ENCODE measurements at places on chromosomes 13 and 19.

GRCh38 chr19:4516199-4516938 is 1.9 kb downstream of the PLIN4 start:
- no peak for DNase-seq

DNA sequence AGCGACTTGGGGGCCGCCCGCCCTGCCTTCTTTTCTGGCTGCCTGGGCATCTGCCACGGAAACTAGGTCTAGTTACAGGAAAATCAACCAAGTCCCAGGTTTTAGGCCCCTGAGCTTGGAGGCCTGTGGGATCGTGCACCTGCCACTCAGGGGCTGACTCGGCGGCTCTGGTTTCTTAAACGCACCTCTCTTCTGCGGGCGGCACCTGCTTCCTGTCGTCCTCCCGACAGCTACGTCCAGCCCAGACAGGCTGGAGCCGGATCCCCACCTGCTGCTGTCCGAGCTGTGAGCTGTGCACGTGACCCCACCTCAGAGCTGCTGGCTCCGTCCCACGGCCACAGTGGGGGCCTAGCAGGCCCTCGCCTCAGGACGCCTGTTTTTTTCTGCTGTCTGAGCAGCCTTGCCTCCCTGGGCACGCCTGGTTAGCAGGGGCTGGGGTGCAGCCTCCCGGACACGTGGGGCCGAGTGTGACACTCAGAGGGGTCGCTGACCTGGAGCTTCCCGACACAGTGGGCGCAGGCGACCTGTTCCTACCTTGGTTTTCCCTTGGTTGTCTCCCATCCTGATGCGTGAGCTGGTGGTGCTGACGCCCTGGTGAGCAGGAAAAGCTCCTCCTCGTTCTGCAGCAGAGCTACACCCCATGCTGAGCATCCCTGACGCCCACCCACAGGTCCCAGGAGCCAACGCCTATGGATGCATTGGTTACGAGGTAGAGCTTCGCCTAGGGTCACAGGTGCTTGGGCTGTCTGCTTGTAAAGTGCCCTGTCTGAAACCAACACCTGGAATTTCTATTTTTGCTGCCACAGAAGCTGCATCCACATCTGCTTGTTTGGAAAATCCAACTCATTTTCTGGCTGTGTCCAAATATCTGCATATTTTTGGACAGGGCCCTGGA is 17.5 kb downstream of the TMEM255B start:
- DNase-seq = no peak

GRCh38 chr13:94303644-94304174 is 175.8 kb downstream of the DCT start:
- no peak for DNase-seq

GRCh38 chr19:55419103-55419502 is 11.5 kb upstream of the UBE2S start:
- DNase-seq = no peak

DNA sequence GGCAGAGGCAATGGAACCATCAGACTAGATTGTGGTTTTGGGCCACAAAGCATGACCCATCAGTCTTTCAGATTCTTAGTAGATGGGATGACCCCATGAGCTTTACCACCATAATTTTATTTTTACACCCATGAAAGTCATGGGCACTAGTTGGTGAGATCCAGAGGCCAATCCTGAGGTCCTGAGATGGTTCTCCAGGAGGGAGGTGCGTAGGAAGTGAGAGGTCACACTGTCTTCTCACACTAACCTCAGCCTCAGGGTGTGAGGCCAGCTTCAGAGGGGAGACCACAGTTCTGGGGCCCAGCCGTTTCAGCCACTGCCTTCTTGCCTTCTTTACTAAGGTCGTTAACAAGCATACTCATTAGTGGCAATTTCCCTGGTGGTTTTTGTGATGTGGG is 106.4 kb downstream of the AKAP11 start:
- DNase-seq = no peak

DNA sequence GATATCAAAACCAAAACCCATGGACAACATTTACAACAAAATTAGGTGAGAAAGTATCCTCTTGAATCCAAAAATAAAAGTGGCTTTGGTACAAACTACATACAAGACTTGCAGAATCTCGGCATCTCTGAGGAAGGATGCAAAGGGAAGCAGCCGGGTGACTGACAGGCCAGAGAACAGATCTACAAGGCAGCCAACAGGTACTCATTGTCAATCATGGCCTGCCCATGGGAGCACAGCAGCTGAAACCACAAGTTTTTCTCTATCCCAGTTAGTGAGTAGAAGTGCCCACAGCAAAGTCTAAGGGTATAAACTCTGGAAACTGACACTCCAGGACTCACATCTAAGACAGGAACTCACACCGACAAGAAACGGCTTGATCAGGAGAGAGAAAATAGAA is 74.5 kb downstream of the TBC1D4 start:
- DNase-seq = no peak

- DNase-seq = no peak
Observed at GRCh38 chr13:110448677-110449076, 112.8 kb downstream of the RAB20 start.

GRCh38 chr19:46428239-46429135 is at the start of gene PNMA8C:
Gene PNMA8C (minus strand): TSS chr19:46428936. CDS start chr19:46428359, 577 bp downstream.
- DNase-seq = peak; percentile 63

DNA sequence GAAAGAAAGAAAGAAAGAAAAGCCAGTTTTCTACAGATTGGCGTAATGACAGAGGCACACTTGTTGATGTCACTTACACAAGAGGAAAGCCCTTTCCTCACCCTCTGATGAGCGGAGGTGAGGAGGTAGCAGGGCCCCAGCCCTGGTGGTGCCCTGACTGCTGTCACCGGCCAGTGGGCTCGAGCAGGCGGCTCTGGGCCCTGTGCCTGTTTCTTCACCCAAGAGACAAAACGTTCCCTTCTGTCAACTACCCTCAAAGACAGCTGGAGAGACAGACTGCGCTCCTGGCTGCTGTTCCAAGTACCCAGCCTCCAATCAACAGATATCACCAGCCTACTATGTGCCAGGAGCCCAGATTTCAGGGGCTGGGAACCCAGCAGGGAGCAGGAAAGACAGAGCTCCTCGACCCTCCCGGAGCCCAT is 10.1 kb downstream of the EPS15L1 start:
- no peak for DNase-seq

- no peak for DNase-seq
Observed at GRCh38 chr19:31759359-31759758, 410.1 kb upstream of the TSHZ3 start.

DNA sequence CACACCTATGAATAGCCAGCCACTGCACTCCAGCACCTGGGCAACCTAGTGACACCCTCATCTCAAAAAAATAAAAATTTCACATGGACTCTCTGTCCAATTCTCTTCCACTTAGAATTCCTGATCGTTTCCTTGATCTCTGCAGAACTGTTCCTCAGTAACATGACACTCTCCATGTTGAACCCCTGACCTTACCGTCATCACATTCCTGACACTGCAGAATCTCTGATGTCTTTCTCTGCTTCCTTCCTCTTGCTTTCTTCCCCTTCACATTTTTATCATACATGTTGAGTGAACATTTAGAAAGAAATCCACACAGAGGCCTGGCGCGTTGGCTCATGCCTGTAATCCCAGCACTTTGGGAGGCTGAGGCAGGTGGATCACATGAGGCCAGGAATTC is 15.0 kb downstream of the ZNF114 start:
- DNase-seq = no peak

DNA sequence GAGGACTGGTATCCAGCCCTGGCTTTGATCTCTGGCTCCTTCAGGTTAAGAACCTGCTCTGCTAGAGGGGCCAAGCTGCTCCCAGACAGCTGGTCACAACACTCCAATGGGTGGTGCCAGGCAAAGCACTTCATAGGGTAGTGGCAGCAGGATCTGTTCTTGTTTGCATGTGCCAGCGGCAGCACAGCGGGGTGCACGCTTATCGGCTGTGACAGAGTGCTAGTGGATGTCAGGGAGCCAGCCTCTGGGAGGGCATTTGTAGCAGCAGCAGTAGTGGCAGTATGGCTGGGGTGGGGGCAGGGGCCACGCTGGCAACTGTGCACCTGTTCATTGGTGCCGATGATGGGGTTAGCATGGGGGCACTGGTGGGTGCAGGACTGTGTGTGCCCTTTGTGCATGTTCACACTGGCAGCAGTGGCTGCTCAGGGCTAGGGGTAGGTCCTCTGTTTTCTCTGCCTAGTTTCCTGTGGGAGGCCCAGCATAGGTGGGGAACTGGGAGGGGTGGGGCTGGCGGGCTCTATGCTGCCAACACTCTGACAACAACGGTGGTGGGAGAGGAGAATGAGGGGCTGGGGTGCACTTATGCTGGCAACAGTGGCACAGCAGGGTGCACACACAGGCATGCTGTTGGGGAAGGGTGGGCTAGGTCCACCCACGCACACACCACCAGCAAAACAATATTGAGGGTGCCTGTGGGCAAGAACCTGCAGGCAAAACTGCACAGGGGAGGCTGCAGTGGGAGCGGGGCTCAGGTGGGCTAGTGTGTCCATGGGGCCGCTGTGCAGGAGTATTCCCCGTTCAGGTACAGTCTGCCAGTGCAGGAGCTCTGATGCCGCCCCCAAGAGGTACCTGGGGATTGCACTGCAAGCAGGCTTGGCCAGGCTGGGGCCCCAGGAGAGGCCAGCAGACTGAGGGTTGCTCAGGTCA is 19.3 kb downstream of the AP1M1 start:
- DNase-seq = peak; percentile 27

DNA sequence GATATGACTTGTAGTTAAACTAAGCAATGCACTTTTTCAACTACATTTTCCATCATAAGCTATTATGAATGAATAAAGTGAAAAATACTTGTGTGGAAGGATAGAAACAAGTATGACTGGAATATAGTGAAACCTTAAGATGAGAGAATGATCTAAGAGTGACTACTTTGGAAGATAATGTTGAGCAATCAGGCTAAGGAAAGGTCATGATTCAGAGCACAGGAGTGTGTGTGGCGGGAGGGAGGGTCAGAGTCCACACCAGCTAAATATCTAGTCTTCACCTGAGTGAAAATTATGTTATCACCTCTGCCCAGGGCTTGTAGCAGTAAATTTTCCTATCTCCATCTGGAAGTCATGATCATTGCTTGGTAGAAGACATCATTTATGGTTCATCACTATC is 833.4 kb upstream of the ATXN8OS start:
- no peak for DNase-seq

DNA sequence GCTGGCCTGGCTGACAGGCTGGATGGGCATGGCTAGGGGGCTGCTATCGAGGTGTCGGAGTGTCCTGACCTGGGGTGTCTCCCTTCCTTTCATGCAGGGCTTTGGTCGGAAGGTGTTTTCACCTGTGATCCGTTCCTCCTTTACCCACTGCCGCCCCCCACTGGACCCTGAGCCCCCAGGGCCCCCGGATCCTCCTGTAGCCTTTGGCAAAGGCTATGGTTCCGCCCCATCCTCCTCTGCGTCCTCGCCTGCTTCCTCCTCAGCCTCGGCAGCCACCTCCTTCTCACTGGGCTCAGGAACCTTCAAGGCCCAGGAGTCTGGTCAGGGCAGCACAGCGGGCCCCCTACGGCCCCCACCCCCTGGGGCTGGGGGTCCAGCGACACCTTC is 11.8 kb upstream of the PRR19 start:
- DNase-seq = no peak

GRCh38 chr19:13020002-13020414 is 24.7 kb downstream of the NFIX start:
- no peak for DNase-seq

- no peak for DNase-seq
Observed at GRCh38 chr13:103815619-103816018, 749.4 kb upstream of the SLC10A2 start.

DNA sequence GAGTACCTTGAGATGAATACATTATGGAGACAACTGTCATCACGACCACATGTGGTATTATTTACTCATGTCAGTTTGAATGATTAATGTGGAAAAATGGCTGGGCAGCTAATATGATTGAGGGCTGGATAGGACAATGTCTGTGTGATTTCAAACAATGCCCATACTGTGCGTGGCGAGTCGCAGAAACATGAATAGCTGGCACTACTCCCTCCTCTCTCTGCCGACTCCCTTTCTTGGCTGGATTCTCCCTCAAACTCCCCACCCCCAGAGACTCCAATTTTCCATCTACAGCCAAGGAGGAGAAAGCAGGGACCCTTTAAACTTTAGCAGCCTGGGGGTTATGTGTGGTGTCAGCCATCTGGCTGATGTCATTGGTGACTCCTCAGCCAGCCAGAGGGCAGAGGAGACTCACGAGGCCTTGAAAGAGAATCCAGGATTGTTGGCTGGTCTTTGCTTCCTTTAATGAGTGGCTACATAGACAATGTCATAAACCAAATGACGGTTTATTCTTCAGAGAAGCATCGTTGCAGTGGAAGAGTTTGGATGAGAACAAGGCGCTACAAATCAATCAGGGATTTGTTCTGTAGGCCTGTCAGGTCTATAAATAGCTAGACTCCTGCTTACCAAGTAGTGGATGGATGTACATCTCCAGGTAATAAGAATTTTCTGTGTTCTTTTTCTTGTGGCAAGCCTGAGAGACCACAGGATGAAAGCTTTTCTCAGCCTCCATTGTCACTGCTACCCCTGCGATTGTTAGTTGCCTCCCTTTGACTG is 165.6 kb downstream of the DLEU7 start:
- no peak for DNase-seq

DNA sequence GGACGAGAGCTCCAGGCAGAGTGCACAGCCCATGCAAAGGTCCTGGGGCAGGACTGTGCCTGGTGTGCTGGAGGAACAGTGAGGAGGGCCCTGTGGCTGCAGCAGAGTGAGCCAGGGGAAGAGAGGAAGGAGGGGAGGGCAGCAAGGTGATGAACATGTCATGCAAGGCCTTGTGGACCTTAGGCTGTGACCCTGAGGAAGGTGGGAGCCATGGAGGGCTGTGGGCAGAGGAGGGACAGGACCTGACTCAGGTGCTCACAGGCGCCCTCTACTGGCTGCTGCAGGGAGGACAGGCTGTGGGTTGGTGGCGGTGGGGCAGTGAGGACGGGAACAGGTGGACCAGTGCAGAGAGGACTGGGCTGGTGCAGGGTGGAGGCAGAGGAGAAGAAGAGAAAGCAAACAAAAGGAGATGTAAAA is 170.3 kb downstream of the PTPRS start:
- DNase-seq = peak; percentile 72

GRCh38 chr19:48627201-48627864 is 8.0 kb downstream of the SPHK2 start:
- DNase-seq = no peak

- DNase-seq = peak; percentile 8
Observed at GRCh38 chr13:71879129-71879535, 12.1 kb upstream of the DACH1 start.

GRCh38 chr13:112826565-112826964 is 136.7 kb downstream of the ATP11A start:
- no peak for DNase-seq

DNA sequence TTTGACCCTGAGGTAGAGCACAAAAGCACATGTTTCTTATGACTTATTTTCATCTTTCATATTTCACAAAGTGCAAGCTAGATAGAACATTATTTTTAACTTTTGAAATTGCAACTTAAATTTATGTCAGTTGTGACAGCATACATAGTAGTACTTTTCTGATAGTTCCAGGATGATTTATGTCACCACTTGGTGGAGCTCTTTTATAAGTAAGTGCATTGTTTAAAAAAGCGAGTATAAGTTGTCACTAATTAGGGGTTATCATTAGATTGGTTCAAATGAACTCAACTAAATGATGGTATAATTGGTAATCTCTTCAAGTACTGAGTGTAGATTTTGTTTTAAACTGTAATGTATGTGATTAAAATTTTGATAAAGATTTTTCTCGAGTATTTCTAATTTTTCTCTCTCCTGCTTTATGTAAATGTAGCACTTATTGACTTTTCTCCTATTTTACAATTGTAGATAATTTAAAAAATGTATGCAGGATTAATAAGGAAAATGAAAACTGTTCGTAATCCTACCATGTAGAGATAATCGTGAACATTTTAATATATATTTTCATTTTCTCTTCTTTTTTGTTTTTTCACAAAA is 31.1 kb downstream of the RB1 start:
- DNase-seq = no peak

Data from activated naive CD4-positive, alpha-beta T cell treated with anti-CD3 and anti-CD28 coated beads for 36 hours (primary cell).